ENCODE measurements at places on chromosomes 13 and 19. TPM values are rescaled to one million over a fixed set of nuclear protein-coding genes. Genes with fewer than 3 reads are reported as not detected.
A peak's percentile ranks its signal among the peaks of the same experiment; 100 is the strongest.

- DNase-seq, result no peak
Observed at GRCh38 chr19:54316746-54317107, 3.8 kb upstream of the LILRA5 start.

Gene CACNA1A
- total RNA-seq, result 0.35 TPM

DNA sequence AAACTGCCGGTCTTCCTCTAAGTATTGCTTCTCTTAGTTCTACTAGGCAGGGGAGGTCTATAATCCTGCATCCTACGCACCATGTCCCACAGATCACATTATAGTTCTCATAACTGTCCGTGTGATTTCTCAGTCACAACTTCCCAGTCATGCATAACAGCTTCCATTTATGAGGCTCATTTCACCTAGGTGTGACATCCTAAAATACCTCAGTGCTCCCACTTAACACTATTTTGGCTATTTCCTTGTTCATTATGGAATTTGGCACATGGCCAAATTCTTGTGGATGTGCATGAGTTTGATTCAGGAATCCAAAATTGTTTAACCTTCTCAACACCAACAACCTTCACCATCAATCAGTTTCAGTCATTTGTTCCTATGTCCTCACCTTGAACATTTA, 989.9 kb downstream of the OLFM4 start:
- no peak for DNase-seq

Gene AXL
- 271 TPM for total RNA-seq

Gene POP4
- total RNA-seq, result 52.8 TPM

- peak; percentile 48 for DNase-seq
Observed at GRCh38 chr13:29754473-29754806, 96.0 kb downstream of the UBL3 start.

Gene SBNO2
- total RNA-seq, result 75.6 TPM

GRCh38 chr13:39821977-39822376, 166.5 kb downstream of the COG6 start:
- no peak for DNase-seq

GRCh38 chr13:79810669-79811068, 329.7 kb downstream of the NDFIP2 start:
- peak; percentile 83 for DNase-seq

Gene PGLYRP1
- not detected for total RNA-seq

DNA sequence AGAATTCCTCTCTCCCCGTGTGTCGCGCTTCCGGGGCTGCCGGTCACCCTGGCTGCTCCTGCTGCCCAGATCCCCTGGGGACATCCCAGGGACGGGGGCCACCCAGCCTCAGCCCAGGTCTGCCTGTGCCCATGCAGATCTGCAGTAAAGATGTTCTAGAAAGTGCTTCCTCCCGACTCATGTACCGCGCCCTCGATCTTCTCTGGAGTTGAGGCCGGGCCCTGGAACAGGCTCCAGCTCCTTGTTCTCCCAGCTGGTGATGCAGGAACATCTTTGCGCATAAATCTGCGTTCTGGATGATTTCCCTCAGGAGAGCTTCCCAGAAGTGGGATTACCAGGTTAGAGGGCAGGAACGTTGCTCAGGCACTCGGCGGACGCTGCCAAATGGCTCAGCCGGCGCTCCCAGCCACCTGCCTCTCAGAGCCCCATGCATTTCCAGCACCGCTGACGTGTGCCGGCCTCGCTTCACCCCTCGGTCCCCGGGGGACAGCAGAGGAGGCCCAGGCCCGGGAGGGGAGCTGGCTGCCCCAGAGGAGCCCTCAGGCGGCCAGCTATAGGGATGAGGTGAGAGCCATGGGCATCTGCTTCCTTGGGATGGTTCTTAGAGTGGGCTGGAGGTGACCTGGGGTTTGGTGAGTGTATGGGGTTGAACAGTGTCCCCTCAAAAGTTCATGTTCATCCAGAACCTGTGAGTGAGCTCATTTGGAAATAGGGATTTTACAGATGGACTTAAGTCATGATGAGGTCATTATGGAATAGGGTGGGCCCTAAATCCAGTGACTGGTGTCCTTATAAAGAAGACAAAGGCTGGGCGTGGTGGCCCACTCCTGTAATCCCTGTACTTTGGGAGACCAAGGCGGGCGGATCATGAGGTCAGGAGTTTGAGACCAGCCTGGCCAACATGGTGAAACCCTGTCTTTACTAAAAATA, 42.6 kb downstream of the CRTC1 start:
- DNase-seq, result no peak

- no peak for DNase-seq
Observed at GRCh38 chr13:37878496-37878895, 8.9 kb upstream of the TRPC4 start.

Gene ESD
- total RNA-seq, result 58.5 TPM

DNA sequence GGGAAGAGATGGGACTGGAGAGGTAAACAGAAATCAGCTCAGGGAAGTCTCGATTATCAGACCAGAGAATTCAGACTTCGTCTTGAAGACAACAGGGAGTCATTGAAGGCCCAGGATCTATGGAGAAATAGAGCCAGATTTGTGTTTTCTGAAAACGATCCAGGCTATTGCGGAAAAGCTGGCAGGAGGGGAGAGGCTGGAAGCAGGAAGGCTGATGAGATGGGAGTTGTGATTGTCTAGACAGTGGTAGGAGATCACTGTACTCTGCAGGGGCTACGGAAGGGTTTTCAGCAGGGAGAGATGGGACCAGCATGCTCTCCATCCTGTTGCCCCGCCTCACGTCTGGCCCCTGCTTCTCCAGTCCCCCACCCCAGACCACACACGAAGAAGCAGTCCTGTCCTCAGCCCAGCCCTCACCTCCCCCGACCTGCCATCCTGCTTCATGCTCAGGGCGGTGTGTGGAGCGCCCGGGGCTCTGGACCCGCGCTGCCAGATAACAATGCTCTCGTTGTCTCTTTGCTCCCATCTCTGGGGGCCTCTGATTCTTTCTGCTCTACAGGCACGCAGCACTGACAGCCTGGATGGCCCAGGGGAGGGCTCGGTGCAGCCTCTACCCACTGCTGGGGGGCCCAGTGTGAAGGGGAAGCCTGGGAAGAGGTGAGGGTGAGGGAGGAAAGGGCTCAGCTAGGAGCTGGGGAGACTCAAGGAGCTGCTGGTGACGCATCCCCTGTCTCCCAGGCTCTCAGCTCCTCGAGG, 1.9 kb downstream of the ARHGAP33 start:
- no peak for DNase-seq

DNA sequence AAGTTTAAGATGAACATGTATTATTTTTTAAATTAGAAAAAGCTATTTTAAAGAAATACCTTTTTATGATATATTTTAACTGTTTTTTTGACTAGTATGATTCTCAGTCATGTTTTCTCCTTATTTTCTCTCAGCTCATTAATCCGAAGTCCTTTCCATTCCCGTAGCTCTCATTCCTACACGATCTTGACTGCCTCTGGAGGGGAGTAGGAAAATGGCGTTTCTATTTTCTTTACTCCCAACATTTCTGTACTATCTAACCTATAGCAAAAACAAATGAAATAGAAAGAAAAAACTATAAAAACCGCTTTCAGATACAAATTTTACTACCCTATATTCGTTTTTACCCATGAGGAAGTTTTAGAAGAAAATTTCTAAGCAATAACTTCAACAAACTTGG, 343.8 kb downstream of the RBM26 start:
- DNase-seq, result no peak

DNA sequence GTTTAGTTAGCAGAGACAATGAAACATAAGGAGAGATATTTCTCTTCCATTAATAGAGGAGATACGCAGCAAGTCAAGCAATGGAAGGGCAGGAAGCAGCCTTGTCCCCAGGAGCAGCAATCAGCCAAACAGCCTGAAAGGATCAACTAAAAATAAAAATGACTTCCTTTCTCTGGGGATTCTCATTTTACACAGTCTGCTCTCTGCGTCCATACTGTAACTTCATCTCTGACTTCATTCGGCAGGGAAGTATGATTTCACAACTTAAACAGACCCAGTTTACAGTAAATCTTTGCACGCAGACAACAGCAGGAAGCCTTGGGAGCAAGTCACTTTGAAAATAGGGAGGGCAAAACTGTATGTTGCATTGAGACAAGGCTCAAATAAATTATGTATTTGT, 826.7 kb downstream of the DIAPH3 start:
- DNase-seq, result no peak

GRCh38 chr13:28379371-28380083, 115.4 kb downstream of the FLT1 start:
- no peak for DNase-seq

GRCh38 chr13:91132381-91132780, 215.1 kb upstream of the MIR17HG start:
- no peak for DNase-seq

GRCh38 chr19:52343548-52343947, 7.5 kb downstream of the ZNF610 start:
- peak; percentile 16 for DNase-seq

- DNase-seq, result no peak
Observed at GRCh38 chr13:49958321-49958720, 22.2 kb upstream of the SPRYD7 start.

GRCh38 chr19:3683405-3684053, 16.7 kb downstream of the PIP5K1C start:
- no peak for DNase-seq

GRCh38 chr19:8149261-8150094, at the start of gene FBN3:
FBN3 (minus strand) TSS chr19:8149592; CDS start chr19:8147480, 2,112 bp downstream.
- DNase-seq, result no peak

DNA sequence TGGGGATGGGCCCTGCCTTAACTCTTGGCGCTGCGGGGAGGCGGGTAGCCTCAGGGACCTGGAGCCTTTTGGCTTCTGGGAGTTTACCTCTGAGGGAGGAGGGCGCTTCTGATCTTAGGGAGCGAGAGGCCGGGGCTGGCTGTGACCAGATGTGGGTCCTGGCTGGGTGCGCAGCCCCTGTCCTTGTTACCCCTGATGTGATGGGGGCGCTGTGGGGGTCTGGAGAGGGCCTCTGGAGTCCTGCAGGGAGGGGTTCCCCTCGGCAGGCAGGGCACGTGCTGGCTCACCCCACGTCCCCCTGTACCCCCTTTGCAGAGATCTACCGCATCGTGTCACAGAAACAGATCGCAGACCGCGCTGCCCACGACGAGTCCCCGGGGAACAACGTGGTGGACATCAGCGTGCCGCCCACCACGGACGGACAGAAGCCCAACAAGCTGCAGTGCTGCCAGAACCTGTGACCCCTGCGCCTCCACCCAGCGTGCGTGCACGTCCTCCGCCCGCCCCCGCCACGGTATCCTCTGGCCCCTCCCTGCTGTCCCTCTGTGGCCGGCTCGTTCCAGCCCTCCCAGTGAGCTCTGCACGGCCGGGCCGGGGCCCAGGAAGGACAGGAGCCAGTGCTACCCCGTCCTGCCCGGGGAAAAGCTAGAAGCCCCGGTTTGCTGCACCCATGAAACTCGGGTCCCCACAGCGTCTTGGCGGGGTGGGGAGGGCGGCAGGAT, 9.8 kb upstream of the MARCHF2 start:
- no peak for DNase-seq

DNA sequence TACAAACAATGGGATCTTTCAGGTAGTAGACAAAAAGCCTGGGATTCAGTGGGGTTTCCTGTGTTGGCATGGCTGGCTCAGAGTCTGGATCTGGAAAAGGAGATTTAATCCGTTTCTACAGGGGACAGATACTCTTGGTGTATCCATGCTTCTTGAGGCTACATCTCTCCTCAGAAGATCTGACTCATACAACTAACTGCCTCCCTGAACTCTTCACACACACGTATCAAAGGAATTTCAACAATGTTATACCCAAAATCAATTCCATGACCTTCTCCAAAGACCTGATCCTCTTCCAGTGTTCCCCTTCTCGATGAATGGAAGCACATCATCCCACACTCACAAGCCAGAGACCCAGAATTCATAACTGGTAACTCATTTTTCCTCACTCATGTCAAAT, 435.3 kb upstream of the NBEA start:
- no peak for DNase-seq

Gene HIPK4
- 0.37 TPM for total RNA-seq

Gene MEIS3
- 1.9 TPM for total RNA-seq

Gene SLC1A6
- total RNA-seq, result 2.9 TPM

DNA sequence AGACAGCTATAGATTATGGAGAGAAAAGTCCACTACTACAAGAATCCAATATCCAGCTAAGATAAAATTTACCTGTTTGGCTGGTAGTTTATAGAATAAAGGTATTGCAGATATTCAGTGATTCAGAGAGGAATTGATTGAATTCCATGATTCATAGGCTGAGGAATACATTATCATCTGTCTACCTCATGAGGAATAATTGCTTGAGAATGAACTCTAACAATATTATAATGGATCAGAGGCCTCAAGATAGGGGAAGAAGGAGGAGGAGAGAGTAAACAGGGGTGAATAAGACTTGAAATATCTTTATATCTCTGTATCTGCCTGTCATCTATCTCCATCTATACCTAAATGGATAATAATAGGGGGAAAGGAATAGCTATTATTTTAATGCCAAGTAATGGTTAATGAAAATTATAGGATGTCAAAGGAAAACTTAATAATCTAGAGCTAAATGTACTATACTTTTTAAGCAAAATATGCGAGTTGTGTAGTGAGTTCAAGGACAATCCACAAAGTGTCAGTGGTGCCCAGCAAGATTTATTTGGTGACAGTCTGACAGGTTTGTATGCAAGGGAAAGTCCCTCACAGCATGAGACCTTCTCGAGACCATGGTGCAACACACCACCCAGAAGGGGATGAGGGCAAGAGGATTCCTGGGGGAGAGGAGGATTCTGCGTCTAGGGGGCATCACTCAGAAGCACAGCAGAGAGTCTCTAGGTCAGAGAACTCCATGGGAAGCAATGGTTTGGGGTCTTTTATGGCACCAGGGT, 224.5 kb downstream of the GPC5 start:
- no peak for DNase-seq

Gene METTL21C
- total RNA-seq, result not detected

Gene RFX1
- 20.6 TPM for total RNA-seq

DNA sequence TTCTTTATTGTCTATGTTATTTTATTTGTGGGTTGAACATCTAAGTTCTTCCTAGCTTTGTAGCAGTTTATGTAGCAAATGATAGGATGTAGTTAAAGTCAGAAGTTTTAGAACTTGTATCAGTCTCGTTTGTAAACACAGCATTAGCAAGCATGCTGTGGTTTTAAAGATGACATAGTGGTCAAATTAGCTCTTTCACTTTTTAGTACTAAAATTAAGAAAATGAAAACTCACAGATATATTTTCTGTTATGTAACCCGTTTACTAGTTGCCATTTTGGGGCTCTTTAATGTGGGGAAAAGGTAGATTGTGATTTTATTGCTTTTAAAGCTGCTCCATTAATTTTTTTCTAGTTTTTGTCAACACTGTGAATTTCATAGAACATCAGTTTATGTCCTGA, 216.5 kb downstream of the PCCA start:
- no peak for DNase-seq

DNA sequence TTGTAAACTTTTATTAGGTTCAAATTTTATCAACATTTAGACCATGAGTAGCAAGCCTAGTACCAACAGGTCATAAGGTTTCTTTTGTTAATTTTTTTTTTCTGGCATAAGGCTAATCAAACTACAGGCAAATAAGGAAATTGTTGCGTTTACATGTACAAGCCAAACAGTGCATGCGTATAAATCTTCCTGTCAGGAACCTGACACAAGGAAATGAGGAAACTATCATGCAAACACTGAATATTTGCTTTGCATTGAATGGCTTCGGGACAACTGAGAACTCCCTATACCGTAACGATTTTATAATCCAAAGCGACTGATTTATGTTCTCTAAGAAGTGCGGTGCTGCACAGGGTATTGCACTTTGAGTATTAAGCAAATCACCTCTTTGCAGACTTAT, 133.0 kb upstream of the TRPC4 start:
- no peak for DNase-seq

Data from PC-9 (cell line).